ENCODE measurements at places on chromosomes 16 and 17.

DNA sequence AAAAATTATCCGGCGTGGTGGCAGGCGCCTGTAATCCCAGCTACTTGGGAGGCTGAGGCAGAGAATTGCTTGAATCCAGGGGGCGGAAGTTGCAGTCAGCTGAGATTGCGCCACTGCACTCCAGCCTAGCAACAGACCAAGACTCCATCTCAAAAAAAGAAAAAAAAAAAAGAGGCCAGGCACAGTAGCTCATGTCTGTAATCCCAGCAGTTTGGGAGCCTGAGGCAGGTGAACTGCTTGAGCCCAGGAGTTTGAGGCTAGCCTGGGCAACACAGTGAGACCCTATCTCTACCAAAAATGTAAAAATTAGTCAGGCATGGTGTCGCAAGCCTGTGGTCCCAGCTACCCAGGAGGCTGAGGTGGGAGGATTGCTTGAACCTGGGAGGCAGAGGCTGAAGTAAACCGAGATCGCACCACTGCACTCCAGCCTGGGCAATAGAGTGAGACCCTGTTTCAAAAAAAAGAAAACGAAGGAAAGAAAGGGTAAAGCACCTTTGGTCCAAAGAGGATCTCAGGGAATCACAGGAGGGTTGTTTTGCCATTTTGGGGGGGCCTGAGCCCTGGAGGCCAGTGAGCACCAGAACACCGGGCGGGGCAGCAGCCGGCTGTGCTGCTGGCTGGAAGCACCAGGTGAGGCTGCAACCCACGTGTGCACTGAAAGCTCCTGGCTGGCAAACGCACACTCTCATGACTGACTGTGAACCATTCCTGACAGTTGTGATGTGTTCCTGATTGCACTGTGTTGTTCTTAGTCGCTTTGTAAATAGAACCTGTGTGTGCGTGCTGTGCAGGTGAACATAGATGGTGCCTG is 18.4 kb downstream of the HS3ST6 start:
- DNase-seq: no peak

DNA sequence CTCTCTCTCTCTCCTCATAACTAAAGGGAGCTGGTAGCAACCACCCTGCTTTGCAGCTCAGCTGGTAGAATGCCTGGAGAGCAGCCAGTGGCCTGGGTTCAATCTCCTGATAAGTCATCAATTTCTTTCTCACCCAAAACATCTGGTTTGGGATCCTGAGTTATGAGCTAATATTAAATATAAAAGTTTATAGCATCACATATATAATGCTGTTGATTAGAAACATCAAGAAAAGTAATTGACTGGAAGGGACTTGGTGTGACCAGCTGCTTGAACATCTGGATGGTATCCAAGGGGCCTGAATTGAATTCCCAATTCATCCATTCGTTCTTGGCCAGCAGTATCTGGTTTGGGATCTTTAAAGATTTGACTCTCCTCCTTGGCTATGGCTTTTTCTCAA is 12.2 kb upstream of the ELAC2 start:
- DNase-seq: peak; percentile 15

DNA sequence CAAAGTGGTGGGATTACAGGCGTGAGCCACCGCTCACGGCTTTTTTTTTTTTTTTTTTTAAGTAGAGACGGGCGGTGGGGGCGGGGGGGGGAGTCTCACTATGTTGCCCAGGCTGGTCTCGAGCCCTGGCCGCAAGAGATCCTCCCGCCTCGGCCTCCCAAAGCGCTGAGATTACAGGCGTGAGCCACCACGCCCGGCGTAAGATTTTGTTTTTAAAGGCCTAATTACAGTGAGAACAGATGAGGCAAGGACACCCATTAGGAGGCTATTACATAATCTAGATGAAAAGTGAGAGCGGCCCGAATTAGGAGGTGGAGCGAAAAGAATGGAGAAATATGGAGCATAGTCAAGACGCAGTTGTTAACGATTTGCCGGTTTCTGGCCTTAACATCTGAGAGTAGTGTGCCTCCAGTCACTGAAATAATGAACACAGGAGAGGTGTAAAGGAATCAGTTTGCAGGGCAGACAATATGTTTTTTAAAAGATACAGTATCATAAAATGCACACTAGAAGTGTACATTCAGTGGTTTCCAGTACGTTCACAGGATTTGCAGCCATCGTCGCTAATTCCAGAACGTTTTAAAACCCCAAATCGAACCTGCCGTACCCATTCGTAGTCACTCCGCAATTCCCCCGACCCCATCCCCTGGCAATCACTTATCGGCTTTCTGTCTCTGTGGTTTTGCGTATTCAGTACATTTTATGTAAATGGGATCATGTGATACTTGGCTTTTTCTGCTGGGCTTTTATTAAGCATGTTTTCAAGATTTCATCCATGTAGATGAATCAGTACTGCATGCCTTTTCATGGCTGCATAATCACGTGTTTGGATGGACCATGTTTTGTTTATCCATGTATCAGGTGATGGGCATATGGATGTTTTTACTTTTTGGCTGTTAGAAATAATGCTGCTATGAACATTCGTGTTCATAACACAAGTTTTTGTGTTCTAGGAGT is 1.4 kb upstream of the SLX4 start:
- no peak for DNase-seq

DNA sequence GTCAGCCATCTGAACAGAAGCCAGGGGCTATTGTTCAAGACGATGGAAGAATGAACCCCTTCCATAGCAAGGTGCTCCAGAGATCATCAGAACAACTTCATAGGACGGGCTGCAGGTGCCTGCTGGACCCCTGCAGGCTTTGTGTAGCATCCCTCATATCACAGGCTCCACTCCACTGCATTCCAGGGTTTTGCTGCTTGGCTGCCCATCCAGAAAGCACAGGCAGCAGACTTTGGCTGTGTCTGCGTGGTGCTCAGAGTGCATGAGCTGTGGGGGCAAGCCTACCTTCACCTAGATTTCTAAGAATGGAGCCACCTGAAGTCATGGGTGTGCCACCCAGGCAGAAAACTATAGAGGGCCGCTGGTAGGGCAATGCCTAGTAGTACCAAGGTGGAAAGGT is 93.9 kb upstream of the NLRP1 start:
- DNase-seq: no peak

DNA sequence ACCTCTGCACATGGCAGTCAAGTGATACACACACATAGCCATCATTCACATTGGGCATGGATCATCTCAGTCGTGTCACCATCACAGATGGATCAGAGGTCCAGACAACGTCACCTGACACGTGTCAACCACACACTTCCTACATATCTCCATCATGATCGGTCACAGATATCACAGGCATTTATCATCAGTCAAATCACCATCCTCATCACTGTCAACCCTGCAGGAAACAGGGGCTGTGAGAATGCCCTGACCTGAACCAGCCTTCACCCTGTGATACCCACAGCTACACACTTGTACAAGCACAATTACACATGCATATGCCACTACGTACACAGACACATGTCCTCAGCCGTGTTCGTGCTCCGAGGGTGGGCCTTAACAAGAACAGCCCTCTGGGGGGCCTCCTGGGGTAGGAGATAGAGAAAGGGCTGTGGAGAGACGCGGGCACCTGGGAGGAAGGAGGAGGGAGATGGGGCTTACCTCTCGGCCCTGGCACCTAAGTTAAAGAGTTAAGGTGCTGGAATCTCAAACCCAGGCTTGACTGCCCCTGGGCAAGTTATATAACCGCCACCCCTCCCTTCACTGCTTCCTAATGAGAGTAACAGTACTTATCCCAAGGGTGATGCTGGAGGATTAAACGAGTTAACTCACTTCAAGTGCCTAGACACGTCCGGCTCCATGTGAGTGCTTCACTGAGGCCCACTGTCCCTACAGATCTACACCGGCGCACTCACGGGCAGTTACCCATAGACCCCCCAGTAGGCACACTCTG is 1.1 kb downstream of the SLC12A4 start:
- no peak for DNase-seq

GRCh38 chr16:68782198-68783174 is 45.4 kb downstream of the CDH1 start:
- DNase-seq: no peak

DNA sequence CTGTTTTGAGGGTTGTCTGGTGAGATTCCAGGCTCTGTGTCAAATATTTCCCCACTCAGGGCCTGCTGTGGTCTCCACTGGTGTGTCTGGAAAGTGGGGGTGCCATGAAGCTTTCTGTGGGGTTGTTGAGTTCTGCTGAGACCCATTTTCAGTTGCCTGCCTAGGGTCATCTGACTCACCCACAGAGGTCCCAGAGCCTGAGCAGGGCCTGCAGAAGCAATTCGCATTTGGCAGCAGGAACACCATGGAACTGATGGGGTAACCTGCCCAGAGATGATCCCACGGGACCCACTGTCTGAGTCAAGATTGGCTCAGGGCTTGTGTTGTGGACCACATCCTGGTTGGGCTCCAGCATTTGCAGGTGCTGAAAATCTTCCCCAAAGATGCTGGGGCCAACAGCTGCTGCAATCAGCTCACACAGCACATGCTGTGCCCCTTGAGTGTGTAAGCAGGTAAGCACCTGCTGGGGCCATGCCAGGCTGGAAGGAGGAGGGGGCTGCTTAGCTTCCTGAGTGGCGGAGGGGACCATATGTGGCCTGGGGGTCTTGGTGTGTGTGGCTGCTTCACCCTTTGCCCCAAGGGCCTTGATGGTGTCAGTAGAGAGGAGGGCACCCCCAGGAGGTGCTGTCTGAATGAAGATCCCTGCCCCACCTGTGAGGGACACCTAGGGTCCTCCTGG is 1726.1 kb downstream of the TP53TG3F start:
- DNase-seq: no peak

DNA sequence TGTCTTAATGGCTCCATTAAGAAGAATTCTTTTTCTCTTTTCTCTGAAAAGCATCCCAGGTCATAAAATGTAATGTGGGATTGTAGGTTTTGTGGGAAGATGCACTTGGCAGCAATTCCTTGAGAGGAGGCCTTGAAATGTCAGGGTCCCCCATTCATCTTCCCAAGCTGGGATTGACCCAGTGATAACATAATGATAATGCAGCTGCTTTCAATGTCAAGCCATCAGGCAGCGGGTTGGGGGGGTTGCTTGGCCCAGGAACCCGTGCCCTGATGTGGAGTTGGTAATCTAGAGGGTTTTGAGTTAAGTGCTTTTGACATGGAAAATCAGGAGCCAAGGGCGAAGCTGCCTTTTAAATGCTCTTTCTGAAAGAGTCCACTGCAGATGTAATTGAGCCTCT is 484.0 kb downstream of the WWOX start:
- no peak for DNase-seq

DNA sequence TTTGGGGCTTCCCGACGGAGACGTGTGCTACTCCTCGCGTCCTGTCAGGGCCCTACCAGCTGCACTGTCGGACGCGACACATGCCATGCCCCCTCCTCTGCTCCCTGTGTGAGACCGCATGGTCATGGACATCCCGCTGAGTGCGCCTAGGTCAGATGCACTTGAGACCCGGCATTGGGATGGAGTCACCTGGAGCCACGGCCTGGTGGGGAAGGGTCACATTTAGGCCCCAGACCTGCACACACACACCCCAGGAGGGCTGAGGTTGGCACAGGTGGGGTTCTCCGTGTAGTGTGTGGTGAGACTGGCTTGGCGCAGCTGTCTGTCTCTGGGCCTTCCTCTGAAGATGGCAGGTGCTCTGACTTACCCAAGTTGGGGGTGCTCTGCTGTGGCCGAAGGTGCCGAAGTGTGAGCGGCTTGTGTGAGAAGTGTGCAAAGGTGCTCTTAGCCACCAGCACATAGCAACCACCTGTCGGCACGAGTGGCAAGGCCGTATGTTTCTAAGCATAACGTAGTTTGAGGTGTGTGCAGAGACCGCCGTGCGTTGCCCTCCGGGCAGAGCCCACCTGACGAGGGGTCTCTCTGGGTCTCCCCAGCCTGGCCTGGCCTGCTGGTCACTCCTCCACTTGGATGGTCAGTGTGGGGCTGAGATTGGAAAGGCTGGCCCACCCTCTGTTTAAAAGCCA is 108.6 kb downstream of the BANP start:
- DNase-seq: no peak

DNA sequence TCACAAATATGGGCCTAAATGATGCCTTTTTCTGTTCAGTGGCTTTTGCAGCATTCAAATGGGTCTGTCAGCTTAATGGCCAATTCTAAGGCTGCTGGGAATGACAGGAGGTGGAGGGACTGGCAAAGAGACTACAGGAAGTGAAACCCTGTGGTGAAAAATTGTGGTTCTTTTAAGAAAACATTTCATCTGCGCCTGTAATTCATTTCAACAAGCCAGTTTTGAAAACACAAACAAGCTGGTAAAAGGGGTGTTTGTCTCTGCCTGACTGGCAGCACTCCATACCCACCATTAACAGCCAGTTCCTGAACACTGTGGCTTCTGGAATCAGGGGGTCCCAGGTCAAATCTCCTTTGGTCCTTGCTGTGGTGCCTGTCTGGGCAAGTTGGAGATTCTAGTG is 3.6 kb upstream of the KDM8 start:
- no peak for DNase-seq

GRCh38 chr16:54939029-54939346 is 8.3 kb downstream of the IRX5 start:
- DNase-seq: no peak

DNA sequence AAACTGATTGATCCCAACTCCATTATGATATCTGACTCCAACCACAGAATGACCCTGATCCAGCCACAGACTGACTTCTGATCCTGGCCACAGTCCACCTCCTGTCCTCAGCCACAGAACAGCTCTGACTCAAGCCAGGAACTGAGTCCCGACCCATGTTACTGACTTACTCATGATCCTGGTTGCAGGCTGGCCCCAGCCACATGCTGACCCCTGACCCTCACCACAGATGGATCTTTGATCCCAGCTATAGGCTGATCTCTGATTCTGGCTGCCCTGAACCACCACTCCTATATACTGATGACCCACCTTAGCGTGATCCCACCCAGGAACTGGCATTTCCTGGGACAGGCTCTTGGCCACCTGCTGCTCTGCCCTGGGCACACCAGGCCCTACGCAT is 32.2 kb upstream of the IL21R start:
- DNase-seq: no peak

DNA sequence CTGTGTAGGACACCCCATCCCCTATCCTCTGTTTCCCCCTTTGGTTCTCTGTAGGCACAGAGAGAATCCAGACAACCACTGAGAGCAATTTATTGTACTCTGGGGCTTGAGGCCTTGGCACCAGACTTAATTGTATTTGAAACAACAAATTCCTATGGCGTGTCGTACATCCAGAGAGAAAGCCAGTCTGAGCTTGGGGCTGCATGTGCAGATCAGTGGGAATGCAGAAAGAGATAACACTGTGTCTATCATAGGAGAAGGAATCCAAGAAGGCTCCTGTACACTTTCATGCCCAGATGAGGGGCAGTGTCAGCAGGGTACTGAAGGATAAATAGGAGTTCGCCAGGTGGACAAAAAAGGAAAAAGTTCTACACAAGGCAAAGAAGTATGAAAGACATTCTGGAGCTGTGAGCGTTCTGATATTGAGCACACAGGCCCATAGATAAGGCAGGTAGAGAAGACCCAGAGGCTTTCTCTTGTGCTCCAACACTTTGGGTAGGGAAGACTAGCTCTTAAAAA is 22.0 kb upstream of the IL4R start:
- DNase-seq: no peak

Measured in NCI-H1105 (cell line).